ENCODE measurements at places on chromosomes 12 and 14.

GRCh38 chr12:2195085-2195484, 142.3 kb downstream of the CACNA1C start:
- no peak for DNase-seq

- DNase-seq = no peak
Observed at GRCh38 chr14:36215217-36215598, 38.7 kb upstream of the PTCSC3 start.

GRCh38 chr14:23345987-23346692, 6.5 kb downstream of the SLC22A17 start:
- DNase-seq = no peak

GRCh38 chr12:93589081-93589480, 16.6 kb downstream of the SOCS2 start:
- no peak for DNase-seq

DNA sequence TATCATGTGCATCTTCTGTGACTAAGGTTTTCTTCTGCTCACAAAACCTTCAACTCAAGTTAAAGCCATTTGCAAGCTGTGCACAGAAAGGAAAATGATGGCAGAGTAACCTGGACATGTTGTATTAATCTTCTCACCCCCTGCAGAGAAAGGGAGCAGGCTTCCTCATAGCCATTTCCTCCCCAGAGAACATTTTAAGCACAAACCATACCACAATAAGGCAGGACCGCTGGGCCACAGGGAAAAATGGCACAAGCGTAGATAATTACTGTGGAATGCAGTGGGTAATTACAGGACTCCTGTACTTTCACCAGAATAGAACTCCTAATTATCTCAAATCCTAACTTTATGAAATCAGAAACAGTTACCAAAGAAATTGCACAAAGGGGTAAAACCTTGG, 215.7 kb downstream of the KIF21A start:
- no peak for DNase-seq

GRCh38 chr12:114404083-114404925, 1.6 kb downstream of the TBX5 start:
- DNase-seq = no peak

- no peak for DNase-seq
Observed at GRCh38 chr14:68577802-68578541, 214.9 kb downstream of the ZFP36L1 start.

- no peak for DNase-seq
Observed at GRCh38 chr12:104886418-104887401, 71.4 kb downstream of the SLC41A2 start.

DNA sequence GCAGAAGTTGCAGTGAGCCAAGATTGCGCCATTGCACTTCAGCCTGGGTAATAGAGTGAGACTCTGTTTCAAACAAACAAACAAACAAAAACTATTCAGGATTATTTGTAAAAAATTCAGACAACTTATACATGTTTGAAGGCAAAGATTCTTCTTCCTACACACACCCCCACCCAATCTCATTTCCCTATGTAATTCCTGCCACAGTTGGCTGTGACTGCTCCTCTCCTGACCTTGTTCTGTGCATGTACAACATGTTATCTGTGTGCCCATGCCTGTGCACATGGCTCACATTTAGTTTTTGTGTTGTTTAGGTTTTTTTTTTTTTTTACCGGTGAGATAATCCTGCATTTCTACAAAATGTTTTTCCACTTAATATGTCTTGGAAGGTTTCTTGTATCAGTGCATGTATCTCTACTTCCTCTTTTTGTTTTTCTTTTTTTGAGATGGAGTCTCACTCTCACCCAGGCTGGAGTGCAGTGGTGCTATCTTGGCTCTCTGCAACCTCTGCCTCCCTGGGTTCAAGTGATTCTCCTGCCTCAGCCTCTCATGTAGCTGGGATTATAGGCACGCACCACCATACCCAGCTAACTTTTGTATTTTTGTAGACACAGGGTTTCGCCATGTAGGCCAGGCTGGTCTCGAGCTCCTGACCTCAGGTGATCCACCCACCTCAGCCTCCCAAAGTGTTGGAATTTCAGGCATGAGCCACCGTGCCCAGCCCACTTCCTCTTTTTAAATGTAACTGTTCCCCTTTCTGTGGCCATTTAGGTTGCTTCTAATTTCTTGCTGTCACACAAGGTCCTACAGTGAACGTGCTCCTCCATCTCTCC, 8.7 kb downstream of the CFAP251 start:
- DNase-seq = no peak

- DNase-seq = no peak
Observed at GRCh38 chr12:19946550-19946949, 421.8 kb upstream of the PDE3A start.

DNA sequence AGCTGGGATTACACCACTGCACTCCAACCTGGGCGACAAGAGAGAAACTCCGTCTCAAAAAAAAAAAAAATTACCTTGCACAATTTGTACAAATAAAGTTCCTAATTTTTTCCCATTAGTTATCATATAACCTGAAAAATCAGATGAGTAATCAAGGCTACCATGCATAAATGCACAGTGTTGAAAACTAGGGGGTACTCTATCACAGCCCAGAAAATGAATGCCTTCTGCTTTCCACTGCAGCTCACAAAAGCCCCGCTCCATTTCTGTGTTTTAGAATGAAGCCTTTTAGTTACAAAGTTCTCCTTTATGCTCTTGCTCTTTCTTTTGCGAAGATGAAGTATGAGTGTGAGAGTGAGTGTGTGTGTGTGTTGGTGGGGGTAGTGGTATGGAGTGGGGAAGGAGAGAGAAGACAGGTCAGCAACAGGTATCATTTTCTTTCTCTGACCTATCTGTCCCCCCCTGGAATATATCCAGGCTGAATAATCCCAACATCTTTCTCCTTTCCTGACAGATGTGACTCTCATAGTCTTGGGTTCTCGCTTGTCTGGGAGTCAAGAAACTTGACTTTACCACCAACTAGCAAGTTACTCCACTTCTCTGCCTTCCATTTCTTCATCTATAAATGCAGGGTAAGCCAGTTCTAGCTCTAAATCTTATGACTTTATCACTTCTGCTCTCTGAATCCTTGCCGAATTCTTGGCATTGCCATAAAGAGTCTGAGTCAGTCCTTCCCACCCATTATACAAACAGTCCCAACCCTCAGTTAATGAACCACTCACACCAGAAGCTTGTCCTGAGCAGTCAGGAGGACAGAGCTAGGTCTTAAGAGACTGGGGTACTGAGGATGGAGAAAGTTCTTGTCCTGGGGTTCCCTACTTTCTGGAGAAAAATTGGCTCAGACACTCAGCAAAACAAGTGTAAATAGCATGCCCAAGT, 16.1 kb downstream of the BIN2 start:
- DNase-seq = no peak

DNA sequence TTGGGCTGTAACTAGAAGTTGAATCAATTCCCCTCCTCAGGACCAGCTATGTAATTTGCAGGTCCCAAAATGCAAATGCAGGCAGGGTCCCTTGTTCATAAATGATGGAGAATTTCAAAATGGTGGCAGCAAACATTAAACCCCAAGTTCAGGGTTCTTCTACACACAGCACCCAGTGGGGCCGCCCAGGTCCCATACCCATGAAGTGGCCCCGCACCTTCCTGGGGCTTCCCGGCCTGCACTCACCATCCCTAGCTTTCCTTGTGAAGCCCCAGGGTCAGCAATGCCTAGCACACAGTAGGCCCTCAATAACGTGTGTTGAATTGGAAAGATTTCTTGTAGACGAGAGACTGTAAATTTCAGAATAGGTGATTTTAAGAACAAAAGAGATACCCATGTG, 76.0 kb downstream of the NTF3 start:
- no peak for DNase-seq

DNA sequence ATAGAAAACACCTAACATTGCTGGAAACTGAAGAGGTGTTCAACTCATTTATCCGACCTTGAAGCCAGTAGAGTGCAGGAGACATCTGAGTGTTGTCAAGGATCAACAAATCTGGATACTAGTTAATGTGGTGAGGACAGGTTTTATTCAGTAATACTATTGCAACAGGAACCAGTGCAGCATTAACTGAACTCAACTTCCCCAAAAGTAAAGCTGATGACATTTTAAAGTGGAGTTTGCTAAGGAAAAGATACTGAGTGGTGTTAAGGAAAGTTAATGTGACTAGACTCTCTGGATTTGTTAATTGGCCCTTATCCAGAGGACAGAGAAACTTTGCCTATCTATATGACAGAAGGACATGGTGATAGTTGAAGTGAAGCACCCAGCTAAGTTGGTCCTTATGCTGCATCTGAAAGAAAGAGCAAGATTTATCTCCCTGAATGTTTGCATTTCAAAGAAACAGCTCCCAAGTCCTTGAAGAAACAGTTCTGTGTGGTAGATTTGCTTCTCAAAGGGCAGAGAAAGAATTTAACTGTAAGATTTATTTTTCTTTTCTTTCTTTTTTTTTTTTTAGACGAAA, 1.2 kb upstream of the CLEC7A start:
- DNase-seq = no peak

- no peak for DNase-seq
Observed at GRCh38 chr14:76651410-76652055, 109.7 kb upstream of the VASH1 start.

- no peak for DNase-seq
Observed at GRCh38 chr14:36478782-36479181, 41.2 kb downstream of the NKX2-1 start.

DNA sequence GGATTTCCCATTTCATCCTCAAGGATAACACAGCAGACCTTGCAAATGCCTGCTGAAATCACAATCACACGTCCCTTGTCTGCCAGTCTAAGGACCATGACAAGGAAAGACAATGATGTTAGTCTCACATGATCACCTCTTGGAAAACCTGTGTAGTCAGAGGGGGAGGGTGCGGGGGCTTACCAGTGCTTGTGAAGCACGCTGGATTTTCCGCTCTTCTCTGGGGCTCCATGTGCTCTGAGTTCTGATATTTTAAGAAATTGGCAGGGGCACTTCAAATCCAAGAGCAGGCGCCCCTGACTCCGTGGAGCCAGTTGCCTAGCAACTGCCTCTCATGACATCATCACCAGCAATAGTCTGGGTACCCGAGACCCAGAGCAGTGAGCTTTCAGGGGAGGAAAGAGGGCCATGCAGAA, 200.9 kb upstream of the C14orf180 start:
- no peak for DNase-seq

GRCh38 chr12:47346251-47347019, 266.7 kb upstream of the AMIGO2 start:
- no peak for DNase-seq

GRCh38 chr14:49989966-49990365, 97.1 kb downstream of the ARF6 start:
- DNase-seq = no peak

- DNase-seq = no peak
Observed at GRCh38 chr12:54701940-54702592, 53.9 kb upstream of the DCD start.

DNA sequence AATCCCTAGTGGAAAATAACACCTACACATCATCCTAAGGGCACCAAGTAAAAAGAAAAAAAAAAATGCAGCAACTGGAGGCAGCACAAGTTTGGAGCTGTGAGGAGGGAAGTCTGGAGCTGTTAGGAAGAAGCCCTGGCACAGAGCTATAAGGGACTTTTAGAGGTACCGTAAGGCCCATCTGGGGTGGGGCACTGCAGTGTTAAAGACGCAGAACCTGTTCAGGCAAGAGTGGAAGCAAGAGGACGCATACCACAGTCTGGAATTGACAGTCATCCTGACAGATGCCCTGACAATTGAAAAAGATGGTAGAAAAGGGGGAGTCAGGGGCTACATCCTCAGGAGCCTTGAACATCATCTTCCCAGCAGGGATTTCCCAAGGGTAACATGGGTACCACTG, 195.9 kb upstream of the PLEKHG7 start:
- DNase-seq = no peak

DNA sequence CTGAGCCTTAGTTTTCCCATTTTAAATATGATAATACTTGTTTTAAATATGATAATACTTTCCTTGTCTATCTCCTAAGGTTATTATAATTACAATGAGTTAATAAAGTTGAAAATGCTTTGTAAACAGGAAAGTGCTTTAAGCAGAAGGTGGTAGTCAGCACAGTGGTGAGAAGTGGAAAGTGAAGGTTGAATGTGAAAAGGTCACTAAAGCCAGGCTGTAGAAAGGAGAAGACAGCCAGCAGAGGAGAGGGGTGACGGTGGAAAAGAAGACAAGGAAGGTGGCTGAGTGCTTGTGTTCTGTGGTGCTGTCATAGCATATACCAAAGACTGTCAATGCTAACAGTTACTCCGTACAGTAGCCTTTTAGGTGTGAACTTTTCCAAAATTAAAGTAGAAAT, 117.8 kb downstream of the ESR2 start:
- no peak for DNase-seq

GRCh38 chr14:93775744-93776143, 12.5 kb downstream of the PRIMA1 start:
- DNase-seq = no peak

- DNase-seq = no peak
Observed at GRCh38 chr12:116714175-116714574, 23.7 kb downstream of the SPRING1 start.

DNA sequence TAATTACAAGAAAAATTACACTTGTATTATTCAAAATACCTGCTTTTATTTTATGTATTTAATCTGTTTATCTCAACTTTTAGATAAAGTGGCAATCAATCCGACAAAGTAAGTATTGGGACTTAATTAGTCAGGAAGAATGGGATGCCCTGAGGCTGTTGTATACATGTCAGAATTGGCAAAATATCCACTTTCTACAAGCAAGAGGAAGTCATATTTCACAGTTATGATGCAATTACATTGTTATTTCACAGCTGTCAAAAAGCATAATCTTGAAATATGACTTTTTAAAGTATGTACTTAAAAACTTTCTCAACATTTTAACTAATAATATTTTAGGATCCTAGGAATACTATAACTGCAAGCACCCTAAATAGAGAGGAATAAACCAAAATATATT, 357.1 kb upstream of the MGAT4C start:
- DNase-seq = no peak

GRCh38 chr14:68664225-68664681, 128.6 kb downstream of the ZFP36L1 start:
- DNase-seq = no peak

DNA sequence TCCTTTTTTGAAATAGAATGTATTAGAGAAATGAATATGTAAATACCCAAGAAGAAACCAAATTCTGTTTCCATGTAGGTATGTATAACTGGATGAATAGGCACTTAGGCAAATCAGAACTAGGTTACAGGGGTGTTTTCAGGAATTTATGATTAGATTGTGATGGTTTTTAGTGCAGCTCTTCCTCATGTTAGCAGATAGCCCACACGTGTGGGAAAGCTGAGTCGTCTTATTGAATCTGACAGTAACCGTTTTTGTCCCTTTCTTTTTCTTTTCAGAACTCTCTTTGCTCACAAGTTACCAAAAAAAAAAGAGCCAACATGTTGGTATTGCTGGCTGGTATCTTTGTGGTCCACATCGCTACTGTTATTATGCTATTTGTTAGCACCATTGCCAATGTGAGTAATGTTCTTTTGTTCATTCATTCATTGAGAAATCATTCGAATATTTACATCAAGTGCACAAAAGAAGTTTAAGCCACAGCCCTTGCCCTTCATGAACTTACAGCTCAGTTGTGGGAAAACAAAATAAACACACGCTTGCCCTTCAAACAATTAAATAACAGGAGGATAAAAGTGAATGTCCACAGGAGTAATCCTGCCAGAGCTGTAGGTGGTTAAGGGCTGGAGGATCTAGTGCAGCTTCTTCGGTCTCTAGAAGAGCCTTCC, 14.8 kb downstream of the EMP1 start:
- no peak for DNase-seq

GRCh38 chr12:93079271-93079670, 150.2 kb upstream of the EEA1 start:
- no peak for DNase-seq

Measured in stimulated activated CD4-positive, alpha-beta T cell treated with anti-CD3 and anti-CD28 coated beads, Interleukin-1b, Interleukin-23, amount 100 ng/mL, for 24 hours (primary cell).